ENCODE measurements at places on chromosomes 1 and 21.

GRCh38 chr21:14591882-14592281, 45.8 kb upstream of the SAMSN1 start:
- ATAC-seq, result no peak

DNA sequence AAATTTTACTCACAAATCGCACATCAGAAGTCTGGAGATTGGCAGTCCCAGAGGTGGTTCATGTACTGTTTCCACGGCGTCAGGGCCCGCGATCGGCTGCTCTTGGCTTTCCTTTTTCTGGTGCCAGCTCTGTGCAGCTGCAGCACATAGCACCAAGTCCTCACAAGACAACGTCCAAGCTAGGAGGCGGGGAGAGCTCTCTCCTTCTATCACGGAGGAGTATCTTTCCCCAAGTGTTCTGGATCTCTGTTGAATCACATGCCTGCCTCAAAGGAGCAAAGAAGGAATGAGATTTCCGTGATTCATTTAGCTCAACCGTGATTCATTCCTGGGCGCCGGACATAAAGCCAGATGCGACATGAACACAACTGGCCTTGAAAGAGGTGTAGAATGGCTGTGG, 25.5 kb downstream of the MT1HL1 start:
- no peak for ATAC-seq

DNA sequence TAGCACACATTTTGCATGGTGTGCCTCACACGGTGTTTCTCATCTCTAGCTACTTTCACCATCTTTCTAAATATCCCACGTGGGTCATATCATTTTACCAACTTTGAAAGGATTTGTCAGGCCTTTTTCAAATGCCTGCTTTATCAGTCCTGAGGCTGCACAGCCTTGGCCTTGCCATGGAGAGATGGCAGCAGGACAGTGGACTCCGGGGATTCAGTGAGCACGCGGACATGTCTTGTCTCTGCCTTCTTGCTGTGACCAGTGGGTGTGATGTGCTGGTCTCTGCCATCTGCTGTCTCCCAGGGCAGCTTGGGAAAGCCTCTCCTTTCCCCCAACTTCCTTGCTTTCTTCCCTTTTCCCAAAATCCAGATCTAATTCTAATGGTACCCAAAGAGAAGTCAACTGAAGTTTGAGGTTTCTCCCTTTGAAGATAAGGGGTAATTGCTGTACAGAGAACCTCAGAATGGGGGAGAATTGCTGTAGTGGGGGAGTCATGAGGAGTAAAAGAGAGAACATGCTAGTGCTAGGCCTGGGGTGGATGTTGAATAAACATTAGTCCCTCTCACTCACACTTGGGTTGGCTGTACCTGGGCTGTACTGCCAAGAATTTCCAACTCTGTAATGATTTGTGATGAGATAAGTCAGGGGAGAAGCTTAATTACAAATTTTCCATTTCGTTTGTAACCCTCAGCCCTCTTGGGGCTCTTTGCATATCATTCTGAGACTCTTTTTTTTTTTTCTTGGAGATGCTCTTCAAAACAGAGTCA, 99.5 kb downstream of the GALNT2 start:
- no peak for ATAC-seq

- no peak for ATAC-seq
Measured at GRCh38 chr1:174894117-174894762, 105.5 kb upstream of the CACYBP start.

DNA sequence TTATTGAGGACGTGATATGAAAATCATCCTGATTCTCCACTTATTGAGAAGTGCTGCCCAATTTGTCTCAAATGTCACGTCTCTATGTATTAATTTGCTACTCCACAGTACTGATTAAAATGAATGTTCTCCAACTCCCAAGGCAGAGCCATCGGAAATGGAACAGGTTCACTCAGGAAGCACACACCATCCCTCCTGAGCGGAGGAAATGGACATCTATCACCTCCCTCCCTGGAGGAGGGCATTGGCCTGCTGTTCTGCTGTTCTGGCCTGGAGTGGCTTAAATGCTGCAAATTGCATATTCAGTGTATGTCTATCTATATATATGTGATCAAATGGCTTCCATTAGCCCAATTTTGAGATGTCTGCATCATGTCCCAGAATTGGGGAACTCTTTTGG, 140.5 kb downstream of the CSMD2 start:
- ATAC-seq, result no peak

- ATAC-seq, result peak; percentile 82
Measured at GRCh38 chr1:108590957-108591356, 31.1 kb downstream of the EEIG2 start.

DNA sequence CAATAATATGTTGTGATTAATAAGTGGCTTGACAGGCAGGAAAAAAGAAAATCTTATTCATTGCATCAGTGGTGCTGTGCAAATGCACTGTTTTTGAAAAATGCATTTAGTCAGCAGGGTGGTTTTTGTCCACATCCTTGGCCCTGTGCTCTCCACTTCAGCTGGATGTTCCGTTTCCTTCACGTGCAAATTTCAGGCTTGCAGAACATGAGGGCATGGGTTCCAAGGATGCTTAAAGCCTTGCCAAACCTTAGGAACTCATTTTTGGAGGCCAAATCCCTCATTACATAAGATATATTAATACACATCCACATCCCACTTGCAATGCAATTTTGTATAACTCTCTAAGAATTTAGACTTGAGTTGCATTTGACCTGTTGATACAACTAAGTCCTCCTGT, 410.1 kb downstream of the PRDM2 start:
- no peak for ATAC-seq

GRCh38 chr1:182330303-182330702, 61.3 kb downstream of the GLUL start:
- no peak for ATAC-seq

DNA sequence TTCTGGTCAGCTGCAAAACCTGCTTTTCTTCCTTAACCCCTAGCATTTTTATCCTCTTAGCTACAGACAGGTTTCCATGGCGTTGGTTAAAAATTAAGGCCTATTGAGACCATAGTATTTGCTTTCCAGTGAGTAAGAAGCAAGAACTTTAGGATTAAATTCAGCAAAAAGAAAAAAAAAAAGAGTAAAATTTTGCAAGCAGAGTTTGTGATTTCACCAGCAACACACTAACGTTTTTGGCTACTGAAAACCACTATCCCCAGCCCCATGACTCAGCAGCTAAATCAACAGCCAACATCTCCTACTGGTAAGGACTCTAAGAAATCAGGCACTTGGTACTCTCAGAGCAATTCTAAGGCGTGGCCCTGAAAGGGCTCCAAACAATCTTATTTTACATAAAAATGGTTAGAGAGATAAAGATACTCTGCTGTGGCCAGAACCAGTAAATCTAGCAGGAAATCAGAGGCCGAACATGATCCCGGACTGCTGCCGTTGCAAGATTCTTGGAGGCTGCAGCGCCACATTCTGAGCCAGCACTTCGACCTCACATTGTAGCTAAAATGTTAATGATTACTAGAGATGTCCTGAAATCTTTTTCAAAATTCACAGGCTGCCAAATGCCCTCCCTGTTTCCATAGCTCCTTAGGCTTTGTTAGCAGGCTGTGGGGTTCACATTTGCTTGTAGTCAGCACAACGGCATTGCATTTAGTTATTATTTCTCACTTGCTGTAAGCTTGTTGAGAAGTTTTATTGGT, 1.6 kb upstream of the ENO1 start:
- peak; percentile 47 for ATAC-seq

GRCh38 chr1:206904423-206905142, 7.3 kb downstream of the IL24 start:
- no peak for ATAC-seq

DNA sequence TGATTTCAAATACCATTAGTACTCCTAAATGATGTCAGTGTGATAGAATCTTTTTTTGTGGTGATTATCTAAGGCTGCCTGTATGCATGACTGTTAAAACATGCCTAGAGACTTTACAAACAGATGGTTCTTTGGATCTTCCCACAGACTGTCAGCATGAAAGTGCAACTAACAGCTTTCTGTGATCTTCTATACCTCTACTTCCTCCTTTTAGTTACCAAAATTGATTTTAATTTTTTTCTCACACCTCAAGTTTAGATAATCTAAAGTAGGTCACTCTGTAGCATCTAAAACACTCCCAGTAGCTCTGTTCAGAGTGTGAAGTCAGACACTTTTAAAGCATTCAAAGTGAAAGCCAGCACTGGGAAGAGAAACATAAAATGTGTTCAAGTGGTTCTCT, 534.5 kb downstream of the PTPRC start:
- 0 out of 3 replicates have a peak, but pooled peaks have one; percentile 21 for ATAC-seq

GRCh38 chr1:71295350-71295749, 214.5 kb upstream of the ZRANB2 start:
- no peak for ATAC-seq
